ENCODE measurements at places on chromosomes 12 and 14.

DNA sequence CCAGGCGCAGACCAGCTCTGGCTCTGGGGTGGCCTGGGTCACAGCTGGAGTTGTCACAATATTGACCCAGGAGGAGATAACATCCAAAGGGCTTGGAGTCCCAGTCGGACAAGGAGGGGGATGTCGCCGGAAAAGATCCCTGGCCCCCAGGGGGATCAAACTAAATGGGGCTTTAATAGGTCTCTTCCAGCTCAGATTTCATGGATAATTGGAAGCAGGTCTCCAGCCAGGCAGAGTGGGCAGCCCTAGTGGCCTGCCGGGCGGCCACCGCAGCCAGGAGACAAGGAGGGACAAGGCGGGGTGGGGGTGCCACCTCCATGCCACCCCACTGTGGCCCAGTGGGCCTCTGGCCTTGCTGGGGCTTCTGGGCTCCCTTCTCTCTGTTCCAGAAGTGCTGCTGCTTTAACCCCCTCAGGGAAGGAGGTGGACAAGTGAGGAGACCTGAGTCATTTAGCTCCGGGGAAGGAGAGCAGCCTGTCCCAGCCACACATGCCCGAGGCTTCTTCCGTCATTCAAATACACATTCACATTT, 23.1 kb upstream of the PGF start:
- DNase-seq, result no peak

GRCh38 chr12:131003716-131004045, 50.0 kb downstream of the ADGRD1 start:
- DNase-seq, result no peak

GRCh38 chr12:26212396-26212795, 17.0 kb downstream of the SSPN start:
- DNase-seq, result no peak

DNA sequence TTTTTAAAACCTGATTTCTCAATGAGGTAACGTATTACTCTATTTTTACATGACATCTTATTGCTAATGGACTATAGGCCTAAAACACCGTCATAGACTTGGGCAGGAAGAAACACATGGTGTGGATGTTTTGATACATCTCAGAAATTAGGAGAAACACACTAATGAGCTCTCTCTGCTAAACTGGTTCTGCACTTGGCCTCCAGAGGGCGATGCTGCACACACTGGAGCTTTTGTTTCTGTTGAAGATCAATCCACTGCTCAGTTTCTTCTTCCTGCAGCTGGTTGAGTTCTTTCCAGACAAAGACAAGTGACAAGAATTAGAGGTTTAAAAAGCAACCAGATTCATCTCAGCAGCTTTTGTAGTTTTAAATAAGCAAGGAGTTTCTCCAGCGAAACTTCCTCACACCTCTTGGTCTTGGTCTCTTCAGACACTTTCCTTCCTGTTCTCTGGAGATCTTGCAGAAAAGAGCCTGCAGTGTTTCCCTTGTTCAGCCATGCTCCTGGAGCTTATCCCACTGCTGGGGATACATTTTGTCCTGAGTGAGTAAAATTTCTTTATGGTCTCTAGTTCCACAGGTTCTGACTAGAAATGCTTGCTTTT, 178.5 kb upstream of the OR4E1 start:
- no peak for DNase-seq

DNA sequence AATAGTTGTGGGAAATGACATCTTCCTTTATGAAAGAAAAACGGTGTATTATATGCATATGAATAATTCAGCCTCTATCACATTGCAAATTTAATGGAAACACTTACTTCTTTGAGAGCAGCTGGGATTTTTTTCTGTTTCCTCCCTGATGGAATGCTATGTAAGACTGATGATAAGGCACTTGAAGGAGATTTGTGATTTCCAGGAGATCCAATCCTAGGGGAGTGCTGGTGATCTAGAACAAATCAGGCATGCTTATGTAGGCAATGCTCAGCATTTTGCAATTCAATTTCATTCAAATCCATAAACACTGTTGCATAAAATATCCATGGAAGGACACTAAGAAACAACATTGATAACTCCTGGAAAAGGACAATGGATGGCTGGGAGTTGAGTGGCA, 16.0 kb upstream of the NR2C1 start:
- DNase-seq, result no peak

GRCh38 chr14:104580961-104581360, 1.4 kb downstream of the C14orf180 start:
- DNase-seq, result no peak

DNA sequence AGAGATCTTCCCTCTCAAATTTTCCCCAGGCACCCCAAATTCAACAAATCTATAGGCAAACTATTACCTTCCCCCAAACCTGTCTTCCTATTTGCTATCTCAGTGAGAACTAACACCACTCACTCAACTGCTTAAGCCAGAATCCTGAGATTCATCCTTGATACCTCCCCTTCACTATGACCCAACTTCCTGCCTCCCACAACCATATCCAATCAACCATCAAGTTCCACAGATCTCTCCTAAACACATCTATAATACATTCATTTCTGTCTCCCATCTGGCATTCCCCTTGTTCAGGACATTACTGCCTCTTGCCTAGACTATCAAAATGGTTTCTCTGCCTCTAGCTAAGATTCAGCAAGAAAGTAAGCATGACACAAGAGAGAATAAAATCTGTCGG, 21.3 kb downstream of the YAF2 start:
- no peak for DNase-seq

GRCh38 chr12:98446682-98447081, 68.7 kb upstream of the TMPO start:
- DNase-seq, result no peak

GRCh38 chr14:103347091-103347815, 13.2 kb downstream of the EIF5 start:
- DNase-seq, result no peak

GRCh38 chr12:27500546-27500945, 23.5 kb upstream of the PPFIBP1 start:
- DNase-seq, result no peak

- DNase-seq, result no peak
These were observed 162.8 kb upstream of the SLC38A2 start for GRCh38 chr12:46535376-46535775.

DNA sequence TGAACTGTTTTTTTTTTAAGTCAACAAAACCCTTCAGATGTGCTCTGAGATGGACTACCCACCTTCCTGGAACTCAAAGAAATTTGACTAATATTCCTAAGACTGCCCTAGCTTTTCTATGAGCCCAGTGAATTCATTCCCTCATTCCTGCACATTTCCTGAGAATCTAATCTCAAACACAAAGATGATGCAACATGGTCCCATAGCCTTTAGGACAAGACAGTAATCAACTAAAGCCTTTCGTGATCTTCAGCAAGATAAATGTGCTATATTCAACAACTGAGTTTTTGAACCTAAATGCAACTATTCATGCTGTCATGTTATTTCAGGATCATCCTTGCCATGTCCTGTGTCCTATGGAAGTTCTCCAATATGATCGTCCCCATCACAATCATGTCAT, 5.0 kb downstream of the SETD3 start:
- no peak for DNase-seq

Data from C1 segment of cervical spinal cord (tissue), 14 donors.